Tongue (tissue), 3 donors: ENCODE measurements at places on chromosomes 2 and 18. TPM values are rescaled to one million over a fixed set of nuclear protein-coding genes. Genes with fewer than 3 reads are reported as not detected.

GRCh38 chr2:101850991-101851390, 140.8 kb upstream of the IL1R2 start:
- no peak for DNase-seq

GRCh38 chr2:32932825-32933755, 13.7 kb upstream of the LTBP1 start:
- no peak for DNase-seq

GRCh38 chr18:79502782-79503181, 107.1 kb downstream of the NFATC1 start:
- no peak for DNase-seq

DNA sequence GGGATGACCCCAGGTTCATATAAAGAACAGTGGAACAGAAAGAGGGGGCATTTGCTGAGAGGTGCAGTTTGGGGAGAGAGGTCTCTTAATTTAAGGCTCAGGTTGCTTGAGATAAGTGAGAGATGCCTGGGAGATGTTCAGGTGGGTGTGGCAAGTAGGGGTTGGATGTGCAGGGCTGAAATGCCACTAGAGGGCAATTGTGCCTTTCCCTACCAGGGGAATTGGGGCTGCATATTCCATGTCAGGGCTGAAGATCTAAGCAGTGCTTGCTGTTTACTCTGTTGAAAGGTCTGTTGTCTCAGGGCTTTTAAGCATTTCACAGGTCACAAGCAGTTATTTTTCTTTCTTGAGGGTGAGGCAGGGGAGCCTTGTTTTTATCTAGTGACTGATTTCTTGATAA, 7.8 kb downstream of the CCDC85A start:
- DNase-seq: peak; percentile 47

DNA sequence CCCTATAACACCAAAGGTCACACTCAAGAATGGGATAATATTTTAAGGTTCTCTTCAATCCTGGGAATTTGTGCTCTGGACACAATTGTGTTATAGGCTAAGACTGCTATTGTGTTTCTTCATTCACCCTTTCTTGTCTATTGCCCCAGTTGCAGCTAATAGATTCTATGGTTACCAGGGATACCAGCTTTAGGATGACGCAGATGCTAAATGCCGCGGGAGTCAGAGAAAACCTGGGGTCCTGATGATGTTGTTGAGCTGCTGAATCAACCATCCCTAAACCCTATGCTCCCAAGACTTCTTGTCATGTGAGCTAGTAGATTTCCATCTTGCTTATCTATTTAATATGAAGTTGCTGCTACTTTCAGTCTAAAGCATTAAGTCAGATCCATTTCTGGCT, 5.4 kb downstream of the CRYGD start:
- no peak for DNase-seq

DNA sequence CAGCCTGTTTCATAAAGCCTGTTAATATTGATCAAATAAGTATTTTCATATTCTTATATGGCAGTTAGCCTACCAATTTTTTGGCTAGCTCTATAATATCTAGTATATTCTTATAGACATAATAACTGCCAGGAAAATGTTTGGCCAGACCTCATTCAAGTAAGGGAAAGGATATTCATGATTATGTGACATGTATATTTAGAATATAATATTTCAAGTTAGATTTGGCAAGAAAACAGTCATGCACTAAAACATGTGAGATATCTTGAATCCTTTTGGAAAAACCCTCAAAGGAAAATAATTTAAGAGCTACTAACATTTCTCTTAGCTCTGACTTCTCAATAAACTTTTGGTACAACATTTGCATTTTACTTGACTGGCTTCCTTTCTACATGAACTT, 694.1 kb downstream of the PLCL1 start:
- DNase-seq: peak; percentile 5

- DNase-seq: no peak
These were observed 163.3 kb upstream of the STK17B start for GRCh38 chr2:196334710-196335109.

The FMNL2 gene
- total RNA-seq: 30.8 TPM

The WNT10A gene
- 5.7 TPM for total RNA-seq
